ENCODE measurements at places on chromosomes 5 and 9.

DNA sequence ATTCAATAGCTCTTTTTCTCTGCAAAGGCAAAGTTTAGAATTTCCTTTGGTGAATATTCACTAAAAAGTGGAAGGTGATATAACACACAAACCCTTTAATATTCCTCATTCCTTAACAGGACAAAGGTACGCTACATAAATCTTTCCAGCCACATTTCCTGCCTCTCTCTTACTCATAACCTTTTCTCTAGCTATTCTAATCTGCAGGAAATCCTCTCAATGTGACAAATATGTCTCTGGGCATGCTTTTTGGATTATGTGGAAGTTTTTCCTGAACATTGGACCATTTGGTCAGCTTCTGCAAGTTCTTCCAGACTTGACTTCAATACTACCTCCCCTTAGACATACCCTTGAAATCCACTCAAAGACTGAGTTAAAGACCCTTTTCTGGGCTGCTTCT, 186.3 kb upstream of the TUSC1 start:
- DNase-seq, result no peak

DNA sequence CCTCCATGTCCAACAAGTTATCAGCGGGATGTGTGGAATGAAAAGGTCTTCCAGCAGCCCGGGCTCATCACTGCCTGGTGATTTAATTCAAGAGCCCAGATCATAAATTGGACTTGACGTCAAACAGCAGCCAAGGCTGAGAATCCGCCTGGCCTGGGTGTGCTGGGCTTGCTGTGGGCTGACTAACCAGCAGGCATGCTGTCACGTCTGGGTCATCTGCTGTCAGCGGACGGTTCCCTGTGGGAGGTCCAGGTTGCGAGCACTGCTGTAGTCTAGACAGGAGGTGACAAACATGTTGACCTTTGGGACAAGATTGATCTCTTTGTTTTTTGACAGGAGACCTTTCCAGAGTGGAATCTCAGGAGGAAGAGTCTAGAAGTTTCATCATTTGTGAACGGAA, 289.7 kb downstream of the OSTF1 start:
- no peak for DNase-seq

GRCh38 chr5:168365581-168366081, 74.2 kb downstream of the WWC1 start:
- DNase-seq, result no peak

GRCh38 chr9:892123-892522, 50.6 kb downstream of the DMRT1 start:
- DNase-seq, result no peak

- DNase-seq, result no peak
Measured at GRCh38 chr5:78235289-78235688, 59.2 kb downstream of the AP3B1 start.

DNA sequence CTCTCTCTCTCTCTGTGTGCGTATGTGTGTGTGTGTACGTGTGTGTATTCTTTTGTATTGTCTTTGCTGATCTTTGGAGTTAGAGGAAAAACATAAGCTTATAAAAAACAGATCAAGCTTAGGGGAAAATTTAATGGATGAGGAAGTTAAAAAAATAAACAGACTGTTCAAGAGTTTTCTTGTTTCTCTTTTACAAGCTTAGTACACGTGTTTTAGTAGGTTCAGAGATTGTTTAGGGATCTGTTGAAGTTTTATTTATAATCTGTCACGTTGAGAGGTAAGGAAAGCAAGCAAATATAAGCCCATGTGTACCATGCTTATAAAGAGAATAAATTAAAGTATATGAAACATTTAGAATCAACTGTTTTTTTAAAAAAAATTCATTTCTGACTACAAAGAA, 1470.3 kb upstream of the NUDT12 start:
- DNase-seq, result no peak

DNA sequence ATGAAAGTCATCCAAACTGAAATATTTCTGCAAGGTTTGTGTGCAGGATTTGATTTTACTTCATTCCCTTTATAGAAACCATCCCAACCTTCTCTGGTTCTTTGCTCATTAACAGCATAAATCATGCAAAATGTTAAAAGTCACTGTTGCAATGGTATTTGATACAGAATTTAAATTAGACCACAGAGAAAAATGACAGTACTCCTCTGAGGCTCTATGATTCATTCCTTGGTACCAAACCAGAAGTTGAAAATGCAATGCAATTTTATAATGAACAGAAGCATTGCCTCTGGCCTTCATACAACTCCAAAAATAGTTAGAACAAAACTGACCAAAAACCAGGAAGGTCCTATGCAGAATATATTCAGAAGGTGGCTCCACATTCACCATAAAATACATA, 607.1 kb downstream of the TLE1 start:
- no peak for DNase-seq

DNA sequence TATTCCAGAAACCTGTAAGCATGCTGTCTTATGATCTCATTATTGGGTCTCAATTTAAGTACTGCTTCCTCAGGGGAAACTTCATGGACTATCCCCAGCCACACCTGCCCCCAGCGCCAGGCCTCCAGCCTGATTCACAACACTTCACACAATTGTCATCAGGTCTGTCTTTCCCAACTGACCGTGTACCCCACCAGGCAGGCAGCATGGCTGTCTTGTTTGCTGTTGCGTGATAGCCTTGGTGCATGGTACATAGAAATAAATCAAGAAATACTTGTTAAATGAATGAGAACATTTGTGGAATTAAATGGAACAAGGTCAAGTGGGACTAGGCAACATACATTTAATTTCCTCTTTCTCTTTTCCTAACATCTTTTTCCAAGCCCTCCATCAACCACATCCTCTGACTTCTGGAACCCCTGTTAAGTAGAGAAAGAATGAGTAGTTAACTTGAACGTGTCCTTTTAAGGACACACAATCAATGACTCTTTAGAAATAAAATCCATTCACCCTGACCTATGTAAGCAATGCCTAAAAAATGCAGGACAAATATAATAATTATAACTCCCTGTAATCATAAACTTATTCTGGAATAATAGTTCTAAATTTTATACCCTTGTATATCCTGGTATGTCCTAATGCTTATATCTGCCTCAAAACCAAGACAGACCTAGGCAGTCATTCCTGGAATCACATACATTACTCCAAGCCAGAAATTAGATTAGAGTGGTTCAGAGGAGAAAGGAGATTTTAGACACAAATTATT, 17.2 kb upstream of the THG1L start:
- no peak for DNase-seq

- DNase-seq, result no peak
Measured at GRCh38 chr5:114362977-114363761, 1.3 kb downstream of the KCNN2 start.

DNA sequence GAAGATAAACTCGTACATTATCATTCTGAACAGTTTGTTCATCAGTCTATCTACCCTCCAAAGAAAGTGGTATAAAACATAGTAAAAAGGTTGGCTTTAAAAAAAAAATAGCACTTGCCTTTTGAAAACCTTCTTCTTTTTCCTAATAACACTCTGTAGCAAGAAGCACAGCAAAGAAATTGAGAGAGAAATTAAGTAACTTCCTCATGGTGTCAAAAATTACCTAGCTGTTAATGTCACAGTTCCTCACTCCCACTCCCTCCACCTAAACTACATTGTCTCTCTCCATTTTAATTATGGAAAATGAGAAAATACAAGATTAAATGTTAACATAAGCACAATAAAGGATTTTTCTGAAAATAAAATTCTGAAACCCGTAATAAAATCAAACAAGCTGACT, 72.2 kb downstream of the CERT1 start:
- DNase-seq, result no peak

DNA sequence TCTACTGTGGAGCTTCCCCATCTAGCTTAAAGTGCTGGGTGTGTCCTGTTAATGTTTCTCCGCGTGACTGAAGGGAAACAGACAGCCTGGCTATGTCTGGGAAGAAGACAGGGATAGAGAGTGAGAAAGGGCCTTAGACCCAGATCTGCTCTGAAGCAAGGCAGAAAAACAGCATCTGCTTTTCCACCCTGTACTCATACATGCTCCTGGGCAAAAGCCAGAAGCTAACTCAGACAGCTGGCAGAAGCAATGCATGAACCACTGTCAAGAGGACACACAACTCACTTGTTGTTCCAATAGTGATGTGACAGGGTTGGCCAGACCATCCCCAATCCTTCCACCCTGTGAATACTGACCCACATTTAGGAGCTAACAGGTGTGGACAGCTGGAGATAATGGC, 63.3 kb downstream of the DPYSL3 start:
- DNase-seq, result no peak

GRCh38 chr9:137228968-137229896, 1.5 kb upstream of the SLC34A3 start:
- no peak for DNase-seq

DNA sequence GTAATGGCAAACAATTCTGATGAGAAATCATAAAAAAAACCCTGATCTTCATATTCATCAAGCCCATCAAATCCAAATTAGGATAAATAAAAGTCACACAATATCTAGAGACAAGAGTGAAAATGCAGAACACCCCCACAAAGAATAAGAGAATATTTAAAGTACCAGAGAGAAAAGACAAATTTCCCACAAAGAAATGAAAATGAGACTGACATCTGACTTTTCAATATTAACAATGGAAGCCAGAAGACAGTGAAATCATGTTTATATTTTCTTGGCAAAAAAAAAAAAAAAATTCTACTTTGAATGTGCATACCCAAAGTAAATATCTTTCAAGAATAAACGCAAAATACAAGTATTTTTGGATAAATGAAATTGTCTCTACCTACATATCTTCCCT, 28.9 kb upstream of the COL5A1 start:
- DNase-seq, result no peak

DNA sequence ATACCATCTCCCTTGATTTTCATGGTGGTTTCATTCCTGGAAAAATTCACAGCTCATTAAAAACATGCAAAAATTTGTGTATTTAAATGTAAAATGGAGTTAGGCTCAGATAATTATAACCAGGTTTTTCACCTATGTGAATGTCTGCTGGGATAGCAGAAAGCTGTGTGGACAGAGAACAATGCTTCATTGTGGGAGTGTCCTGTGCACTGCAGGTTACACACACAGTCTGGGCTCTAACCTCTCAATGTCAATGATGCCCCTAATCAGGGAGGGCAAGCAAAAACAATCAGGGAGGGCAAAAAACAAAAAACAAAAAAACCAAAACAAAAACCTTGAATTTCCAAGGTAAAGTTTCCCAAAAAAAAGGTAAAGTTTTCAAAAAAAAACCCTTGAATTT, 158.9 kb upstream of the KLF9 start:
- DNase-seq, result no peak

DNA sequence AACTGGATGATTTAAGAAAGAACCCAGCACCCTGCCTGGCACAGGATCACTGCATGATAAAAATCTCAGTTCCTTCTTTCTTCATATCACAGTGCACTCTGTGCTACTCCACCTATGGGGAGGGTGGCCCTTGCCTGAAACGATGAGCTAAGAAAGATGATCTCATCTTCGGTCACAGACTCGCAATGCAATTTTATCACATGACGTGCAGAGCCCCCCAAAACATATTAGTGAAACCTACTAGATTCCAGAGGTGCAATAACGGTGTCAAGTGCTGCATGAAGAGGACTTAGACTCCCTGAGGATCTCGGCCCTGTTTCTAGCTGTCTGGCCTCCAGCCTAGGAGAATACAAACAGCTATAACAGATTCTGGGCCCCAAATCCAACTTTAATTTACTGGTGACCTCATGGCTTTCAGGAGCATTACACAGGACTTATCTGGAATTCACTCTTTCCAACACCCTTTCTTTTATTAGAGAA, 104.0 kb downstream of the EBF1 start:
- no peak for DNase-seq

- no peak for DNase-seq
Measured at GRCh38 chr5:42993516-42994245, 46.4 kb downstream of the ANXA2R start.

- no peak for DNase-seq
Measured at GRCh38 chr5:115543365-115544042, 1.1 kb downstream of the FEM1C start.

- DNase-seq, result no peak
Measured at GRCh38 chr9:3825721-3826120, 299.9 kb upstream of the RFX3 start.

- no peak for DNase-seq
Measured at GRCh38 chr9:21883642-21884041, 81.2 kb downstream of the MTAP start.

- no peak for DNase-seq
Measured at GRCh38 chr9:117952581-117952980, 248.4 kb downstream of the TLR4 start.

GRCh38 chr5:167511276-167511675, 780.2 kb upstream of the WWC1 start:
- DNase-seq, result no peak

Data from type B pancreatic cell (in vitro differentiated cells).